Bronchial epithelial cell (primary cell): ENCODE measurements at places on chromosomes 2 and 18.
A peak's percentile ranks its signal among the peaks of the same experiment; 100 is the strongest.

DNA sequence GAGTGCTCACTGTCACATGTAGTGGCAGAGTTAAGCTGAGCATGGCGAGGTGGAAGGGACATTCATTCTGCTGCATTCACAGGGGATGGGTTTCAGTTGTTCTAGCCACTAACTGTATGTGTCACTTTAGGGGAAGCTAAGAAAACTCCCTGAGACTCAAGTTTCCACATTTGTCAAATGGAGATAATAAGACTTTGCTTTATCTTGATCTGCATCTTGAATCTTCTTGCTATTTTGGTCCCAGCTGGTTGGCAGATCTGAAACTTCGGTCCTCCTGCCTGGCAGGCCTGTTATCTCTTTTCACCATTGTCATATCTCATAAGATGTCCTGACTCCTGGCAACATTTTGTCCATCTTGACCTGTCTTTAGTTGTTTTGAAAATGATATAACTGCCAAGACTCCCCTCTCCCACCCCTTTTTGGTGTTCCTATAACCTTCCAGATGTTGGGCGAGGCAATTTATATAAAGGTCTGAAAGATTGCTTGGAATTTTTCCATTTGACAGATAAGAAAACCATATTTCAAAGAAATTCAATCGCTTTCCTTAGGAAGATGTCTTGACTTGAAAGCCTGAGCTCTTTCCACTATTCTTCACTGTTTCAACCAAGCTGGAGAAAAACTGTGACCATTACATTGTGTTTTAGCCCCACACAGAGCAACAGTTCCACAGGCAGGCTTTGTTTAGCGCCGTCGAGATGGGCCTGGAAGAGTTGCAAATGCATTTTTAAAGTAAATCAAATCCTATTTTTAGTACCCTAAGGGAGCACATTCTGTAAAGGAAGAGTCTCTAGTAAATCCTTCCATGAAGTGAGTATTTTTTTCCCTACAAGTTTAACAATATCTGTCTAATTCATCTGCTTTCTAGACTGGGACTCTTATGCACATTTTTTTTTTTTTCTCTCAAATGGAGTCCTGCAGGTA is 33.4 kb downstream of the MYCN start:
- DNase-seq: no peak

GRCh38 chr18:69400976-69401225 is 213 bp downstream of the DOK6 start:
- no peak for DNase-seq

- DNase-seq: no peak
These were observed 131.8 kb downstream of the KCNH7 start for GRCh38 chr2:162706770-162707169.

GRCh38 chr2:64359892-64360657 is 93.9 kb upstream of the LGALSL start:
- peak; percentile 99 for DNase-seq

GRCh38 chr2:230940471-230940815 is 15.4 kb upstream of the GPR55 start:
- DNase-seq: no peak

- no peak for DNase-seq
These were observed 13.1 kb downstream of the QPCT start for GRCh38 chr2:37357530-37357929.

DNA sequence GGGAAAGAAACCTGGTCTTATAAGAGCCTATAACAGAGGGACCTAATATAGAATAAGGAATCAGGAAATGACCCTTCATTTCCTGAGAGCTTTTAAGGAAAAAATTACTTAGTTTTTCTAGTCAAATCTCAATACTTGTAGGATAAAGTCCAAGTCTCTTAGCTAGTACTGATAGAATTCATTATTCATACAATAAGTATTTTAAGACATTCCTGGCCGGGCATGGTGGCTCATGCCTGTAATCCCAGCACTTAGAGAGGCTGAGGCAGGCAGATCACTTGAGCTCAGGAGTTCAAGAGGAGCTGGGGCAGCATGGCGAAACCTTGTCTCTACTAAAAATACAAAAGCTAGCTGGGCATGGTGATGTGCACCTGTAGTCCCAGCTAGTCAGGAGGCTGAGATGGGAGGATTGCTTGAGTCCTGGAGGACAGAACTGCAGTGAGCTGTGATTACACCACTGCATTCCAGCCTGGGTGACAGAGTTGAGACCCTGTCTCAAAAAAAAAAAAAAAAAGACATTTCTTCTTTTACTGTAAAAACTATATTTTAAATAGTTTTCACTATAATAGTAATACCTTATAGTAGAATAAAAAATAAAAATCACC is 3.2 kb downstream of the RAB3GAP1 start:
- DNase-seq: peak; percentile 75

DNA sequence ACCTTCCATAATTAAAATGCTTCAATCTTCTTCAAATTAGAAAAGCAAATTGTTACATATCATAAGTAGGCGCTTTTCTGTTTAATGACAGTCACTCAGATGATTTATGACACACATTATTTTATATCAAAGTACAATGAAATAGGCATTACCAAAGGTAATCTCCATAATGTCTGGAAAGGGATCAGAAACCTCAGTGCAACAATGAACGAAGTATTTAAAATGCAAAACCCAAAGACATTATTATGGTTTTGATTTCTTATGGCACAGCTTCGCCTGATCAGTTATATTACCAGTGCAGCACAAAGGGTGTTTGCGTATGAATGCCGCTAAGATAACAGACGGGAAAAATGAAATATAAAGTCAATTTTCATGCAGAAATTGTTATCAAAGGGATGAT is 162.2 kb upstream of the MEIS1 start:
- DNase-seq: no peak
